HEK293T (cell line): ENCODE measurements at places on chromosomes 6 and 20.

GRCh38 chr20:23043376-23043775 lies 6.1 kb downstream of the THBD start:
- no peak for DNase-seq

- no peak for DNase-seq
These were observed 87.9 kb downstream of the CD40 start for GRCh38 chr20:46206025-46206424.

GRCh38 chr6:42275376-42276033 lies 57.8 kb upstream of the MRPS10 start:
- DNase-seq, result no peak

- no peak for DNase-seq
These were observed 13.3 kb downstream of the PREP start for GRCh38 chr6:105389543-105389942.

- DNase-seq, result no peak
These were observed 32.1 kb downstream of the BEND3 start for GRCh38 chr6:107083047-107083768.

GRCh38 chr20:38270869-38271605 lies 10.5 kb upstream of the KIAA1755 start:
- no peak for DNase-seq

- no peak for DNase-seq
These were observed 15.6 kb upstream of the RPS6KA2 start for GRCh38 chr6:166642646-166643045.

DNA sequence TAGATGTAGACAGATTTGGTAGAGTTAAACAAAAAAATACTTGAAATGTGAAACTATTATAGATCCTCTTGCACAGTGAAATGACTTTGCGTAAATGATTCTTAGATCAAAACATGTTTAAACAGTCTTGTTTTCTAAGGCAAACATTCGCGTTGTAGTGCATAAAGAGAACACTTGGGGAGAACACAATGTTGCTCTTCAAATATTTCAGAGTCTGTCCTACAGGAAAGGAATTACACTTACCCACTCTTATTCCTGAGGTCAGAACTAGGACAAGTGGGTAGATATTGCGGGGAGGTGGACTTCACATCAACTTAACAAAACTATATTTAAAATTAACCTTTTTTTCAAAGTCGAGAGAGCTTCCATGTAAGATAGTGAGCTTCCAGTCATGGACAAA lies 183.5 kb upstream of the PCSK2 start:
- DNase-seq, result no peak

GRCh38 chr20:46222521-46223007 lies 85.7 kb downstream of the CDH22 start:
- DNase-seq, result no peak

- DNase-seq, result peak; percentile 53
These were observed 15.5 kb downstream of the COL9A3 start for GRCh38 chr20:62832212-62832922.

DNA sequence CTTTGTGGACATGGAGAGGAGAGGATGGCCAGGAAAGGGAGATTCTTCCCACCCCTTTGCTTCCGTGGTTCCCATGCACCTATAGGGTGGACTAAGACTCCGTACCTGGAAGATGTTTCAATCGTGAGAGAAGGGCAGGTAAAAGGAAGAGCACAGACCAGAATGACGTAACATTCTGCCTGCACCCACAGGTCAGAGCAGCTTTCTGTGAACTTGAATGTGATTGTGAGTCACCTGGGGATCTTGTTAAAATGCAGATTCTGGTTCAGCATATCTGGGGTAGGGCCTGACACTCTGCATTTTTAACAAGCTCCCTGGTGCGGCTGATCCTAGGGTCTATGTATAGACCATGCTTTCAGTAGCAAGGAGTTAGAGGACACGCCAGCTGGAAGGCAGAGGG lies 164.1 kb upstream of the SGK1 start:
- no peak for DNase-seq

DNA sequence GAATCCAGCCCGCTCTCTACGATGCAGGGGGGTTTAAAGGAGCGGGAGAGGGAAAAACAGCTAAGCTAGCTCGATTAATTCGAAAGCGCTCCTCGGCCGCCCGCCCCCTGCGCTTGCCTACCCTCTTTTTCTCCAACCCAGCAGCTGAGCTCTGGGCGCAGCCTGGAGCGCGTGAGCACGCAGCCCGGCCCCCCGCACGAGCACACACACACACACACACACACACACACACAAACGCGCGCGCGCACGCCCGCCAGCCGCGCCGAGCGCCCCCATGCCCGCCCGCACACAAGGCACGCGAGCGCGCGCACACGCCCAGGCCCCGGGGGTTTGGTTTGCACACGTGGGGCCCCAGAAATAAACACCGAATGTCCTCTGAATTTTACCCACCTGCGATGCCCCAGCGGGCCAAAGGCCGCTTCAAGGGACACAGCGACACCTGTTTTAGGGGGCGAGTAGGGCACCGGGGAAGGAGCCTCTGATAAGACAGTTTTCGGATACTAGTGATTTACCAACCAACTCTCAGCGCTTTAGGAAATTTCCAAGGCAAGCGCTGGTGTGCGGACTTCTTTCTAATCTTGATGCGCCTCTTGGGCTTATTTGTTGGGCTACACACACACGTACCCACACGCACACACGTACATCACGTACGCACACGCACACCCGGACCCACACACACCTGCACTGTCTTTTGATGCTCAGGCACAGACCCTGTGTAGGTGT lies 802 bp upstream of the NRN1 start:
- DNase-seq, result peak; percentile 36

- DNase-seq, result no peak
These were observed 254.6 kb downstream of the EPHA7 start for GRCh38 chr6:93164781-93165180.

DNA sequence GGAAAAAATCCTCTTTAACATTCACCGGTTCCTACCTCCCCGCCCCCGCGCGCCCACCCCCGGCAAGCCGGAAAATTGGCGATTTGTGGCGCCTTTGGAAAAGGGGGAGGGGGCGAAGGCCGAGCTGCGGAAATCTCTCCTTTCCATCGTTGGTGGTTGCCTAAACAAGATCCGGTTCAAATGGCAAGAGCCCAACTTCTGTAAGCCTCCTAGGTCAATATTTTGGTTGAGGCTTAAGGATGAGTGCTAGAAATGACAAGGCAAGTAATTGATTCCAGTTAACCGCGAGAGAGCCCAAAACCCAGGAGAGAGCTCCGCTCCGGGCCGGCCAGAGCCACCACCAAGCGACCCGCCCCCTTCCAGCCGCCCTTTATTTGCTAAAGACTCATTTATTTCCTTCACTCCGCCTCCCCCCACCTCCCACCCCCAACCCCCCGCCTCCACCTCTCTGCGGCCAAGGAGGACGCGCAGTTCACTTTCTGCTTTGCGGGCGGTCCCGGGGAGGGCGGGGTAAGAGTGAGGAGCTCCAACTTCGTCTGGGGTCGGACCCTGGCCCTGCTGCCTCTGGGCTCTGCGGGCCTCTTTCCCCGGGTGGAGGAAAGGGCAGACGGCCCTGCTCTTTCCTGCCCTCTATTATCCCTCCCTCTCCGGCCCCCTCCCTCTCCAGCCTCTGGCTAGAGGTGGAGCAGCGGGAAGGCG lies 838 bp upstream of the NKX2-2 start:
- DNase-seq, result peak; percentile 42

DNA sequence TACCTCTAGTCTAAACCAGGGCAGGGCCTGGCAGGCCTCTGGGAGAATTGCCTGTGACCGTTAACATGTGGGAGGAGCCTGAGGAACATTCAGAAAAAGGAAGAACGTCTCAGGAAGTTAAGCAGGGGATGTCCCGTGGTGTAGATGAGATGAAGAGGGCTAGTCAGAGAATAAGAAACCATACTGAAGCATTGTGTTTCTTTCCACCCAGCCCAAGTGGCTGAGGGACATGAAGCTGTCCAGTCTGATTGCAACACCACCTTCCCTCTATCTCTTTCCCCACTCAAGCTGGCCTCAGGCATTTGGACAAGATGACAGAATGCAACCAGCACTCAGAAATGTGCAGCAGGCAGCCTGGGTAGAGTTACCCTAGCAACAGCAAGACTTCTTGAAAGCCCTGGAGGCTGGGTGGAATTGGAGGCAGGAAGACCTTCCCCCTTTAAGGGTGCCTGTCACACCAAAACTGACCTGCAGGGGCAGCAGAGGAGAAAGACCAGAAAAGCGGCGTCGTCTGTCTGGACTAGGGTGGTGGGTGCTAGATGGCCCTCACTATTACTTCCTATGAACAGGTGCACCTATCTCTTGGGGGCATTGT lies 186.1 kb downstream of the UNC5CL start:
- peak; percentile 56 for DNase-seq

GRCh38 chr6:148981515-148981914 lies 234.7 kb downstream of the UST start:
- no peak for DNase-seq

GRCh38 chr6:13383328-13384163 lies 55.2 kb upstream of the TBC1D7 start:
- no peak for DNase-seq

DNA sequence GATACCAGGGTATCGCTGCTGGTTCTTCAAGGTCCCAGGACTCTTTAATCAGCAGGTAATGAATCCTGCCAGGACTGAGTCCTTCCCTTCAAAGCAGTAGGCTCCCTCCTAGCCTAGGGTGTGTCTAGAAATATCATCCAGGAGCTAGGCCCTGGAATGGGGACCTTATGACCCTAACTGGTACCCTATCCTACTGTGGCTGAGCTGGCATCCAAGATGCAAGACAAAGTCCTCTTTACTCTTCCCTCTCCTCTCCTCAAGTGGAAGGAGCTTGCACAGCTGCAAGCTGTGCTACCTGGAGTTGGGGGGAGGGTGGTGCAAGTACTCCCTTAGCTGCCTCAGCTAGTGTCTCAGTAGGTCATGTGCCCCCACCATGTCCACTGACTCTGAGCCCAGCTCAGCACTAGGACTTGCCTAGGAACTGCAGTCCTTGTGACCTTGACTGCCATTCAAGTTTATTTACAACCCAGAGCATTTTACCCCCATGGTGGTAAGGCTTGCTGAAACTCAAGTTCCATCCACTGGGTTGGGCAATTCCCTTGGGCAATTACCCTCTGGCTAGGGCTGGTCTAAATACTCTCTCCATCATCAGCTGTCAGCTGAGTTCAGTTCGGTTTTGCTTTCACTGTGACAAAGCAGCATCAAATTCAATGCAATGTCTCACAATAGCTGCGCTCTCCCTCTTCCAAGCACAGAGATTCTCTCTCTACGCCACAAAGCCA lies 48.4 kb upstream of the TOP1 start:
- DNase-seq, result no peak

- DNase-seq, result no peak
These were observed 67.0 kb downstream of the TNFRSF21 start for GRCh38 chr6:47242483-47243386.

DNA sequence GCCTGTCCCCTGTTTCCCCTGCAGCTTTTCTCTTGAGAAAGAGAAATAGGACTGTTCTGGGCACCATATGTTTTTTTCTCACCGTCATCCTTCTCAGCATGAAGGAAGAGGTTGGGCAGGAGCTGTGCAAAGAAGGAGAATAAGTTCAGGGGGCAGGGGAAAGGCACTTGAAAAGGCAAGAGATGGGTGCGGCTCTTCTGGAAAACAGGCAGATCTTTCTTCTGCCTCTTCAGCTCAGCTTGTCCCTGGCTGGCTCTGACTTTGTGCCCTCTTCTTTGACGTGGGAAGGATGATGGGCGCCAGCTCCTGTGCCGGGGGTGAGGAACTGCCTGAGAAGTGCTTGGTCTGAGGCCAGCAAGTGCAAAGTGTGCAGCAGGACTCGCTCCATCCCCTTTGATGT lies 206.5 kb downstream of the DOK5 start:
- DNase-seq, result no peak

DNA sequence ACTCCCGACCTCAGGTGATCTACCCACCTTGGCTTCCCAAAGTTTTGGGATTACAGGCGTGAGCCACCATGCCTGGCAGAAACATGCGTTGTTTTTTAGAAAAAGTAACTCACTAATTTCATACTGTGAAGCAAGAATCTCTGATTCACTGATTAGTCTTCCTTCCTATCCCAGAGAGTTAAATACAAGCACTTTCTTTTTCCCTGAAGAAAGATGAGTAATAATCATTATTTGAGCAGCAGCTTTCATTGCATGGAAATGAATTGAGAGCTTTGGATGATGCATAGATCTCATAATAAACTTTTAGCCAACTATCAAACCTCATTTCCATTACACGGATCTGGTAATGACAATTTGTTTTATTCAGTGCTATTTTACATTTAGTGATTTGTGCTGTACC lies 892.5 kb upstream of the EYS start:
- no peak for DNase-seq
